ENCODE measurements at places on chromosomes 3 and 15.

- no peak for DNase-seq
Observed at GRCh38 chr3:134361162-134361835, 12.9 kb downstream of the AMOTL2 start.

- DNase-seq: no peak
Observed at GRCh38 chr3:60531759-60532158, 719.5 kb downstream of the FHIT start.

- no peak for DNase-seq
Observed at GRCh38 chr3:112463250-112463649, 36.0 kb downstream of the BTLA start.

DNA sequence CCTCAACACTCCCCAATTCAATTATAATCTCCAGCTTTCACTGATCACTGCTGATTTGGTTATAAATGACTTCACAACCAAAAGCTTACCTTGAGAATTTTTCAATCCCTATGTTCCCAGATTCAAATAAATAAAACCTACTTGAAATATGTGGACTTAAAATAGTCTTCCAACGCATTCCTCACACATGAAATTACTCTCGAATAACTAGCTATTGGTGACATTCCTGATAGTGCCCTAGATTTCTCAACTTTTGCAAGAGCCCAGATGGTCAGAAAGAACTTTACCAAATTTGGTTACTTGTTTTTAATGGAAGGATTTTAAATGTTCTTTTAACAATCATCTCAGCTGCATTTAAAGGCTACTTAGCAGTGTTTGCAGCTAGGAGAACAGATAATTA lies 605.5 kb downstream of the FHIT start:
- peak; percentile 16 for DNase-seq

DNA sequence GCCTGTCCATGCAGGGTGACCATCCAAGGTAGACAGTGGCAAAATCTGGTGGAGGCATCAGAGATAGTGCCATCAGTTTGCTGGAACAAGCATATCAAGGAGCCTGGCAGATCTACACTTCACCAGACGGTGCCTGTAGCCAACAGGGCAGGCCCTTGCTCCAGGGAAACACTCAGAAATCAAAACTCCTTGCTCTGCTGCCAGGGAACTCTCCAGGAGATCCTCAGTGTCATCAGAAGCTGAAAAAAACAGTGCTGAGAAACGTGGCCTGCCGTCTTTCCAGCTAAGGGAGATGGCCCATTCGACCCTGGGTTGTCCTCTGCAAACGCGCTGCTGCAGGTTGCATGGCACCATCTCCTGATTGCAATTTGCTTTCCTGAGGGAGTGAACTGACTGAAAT lies 30.5 kb upstream of the ATP13A3 start:
- DNase-seq: no peak

DNA sequence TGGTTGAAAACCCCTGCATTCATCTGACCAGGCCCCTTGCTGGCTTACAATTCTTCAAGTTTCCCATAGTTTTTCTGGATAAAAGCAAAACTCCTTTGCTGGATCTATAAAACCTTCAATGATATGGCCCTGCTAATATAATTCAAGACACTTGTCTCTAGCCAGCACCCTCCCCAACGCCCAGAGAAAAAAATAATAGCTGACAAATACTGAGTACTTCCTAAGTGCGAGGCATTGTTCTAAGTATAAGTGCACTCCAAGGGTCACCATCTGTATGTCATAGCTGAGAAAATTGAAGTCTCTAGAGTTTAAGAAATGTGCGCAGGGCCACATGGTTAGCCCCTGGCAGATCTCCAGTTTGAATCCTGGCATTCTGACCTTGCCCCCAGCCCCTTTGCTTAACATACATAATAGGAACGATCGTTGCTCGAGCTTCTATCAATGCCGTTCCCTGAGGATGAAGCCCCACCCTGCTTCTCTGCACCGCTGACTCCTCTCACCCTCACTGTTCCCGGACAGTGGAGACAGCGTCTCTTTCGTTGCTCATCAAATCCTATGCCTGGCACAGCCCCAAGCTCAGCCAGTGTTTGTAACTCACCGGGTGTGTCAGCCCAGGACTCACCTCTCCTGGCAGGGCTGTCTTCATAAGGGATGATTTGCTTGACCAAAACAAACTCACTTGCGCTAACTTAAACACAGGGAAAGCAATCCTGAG lies 377.1 kb upstream of the PROK2 start:
- DNase-seq: no peak
